ENCODE measurements at places on chromosomes 6 and 20. TPM values are rescaled to one million over a fixed set of nuclear protein-coding genes. Genes with fewer than 3 reads are reported as not detected.

- peak; percentile 19 for DNase-seq
Measured at GRCh38 chr6:6494677-6495076, 93.8 kb upstream of the LY86 start.

GRCh38 chr20:4067600-4068261 is 52.4 kb upstream of the RNF24 start:
- no peak for DNase-seq

PGC gene
- polyA plus RNA-seq = not detected

- DNase-seq = peak; percentile 10
Measured at GRCh38 chr6:99467509-99468106, 42.5 kb upstream of the PNISR start.

HDGFL1 gene
- not detected for polyA plus RNA-seq

RSPO4 gene
- polyA plus RNA-seq = 2.3 TPM

MAS1 gene
- polyA plus RNA-seq = 0.03 TPM

COL19A1 gene
- polyA plus RNA-seq = 4.0 TPM

PDE10A gene
- polyA plus RNA-seq = 24.4 TPM

COQ3 gene
- 14.5 TPM for polyA plus RNA-seq

TMC2 gene
- 0.50 TPM for polyA plus RNA-seq

TNXB gene
- 4.7 TPM for polyA plus RNA-seq

PDCD2 gene
- 85.1 TPM for polyA plus RNA-seq

ARHGAP40 gene
- polyA plus RNA-seq = 1.2 TPM

- DNase-seq = no peak
Measured at GRCh38 chr20:47258745-47259695, 97.5 kb downstream of the ZMYND8 start.

ULBP3 gene
- 8.5 TPM for polyA plus RNA-seq

C20orf141 gene
- polyA plus RNA-seq = not detected

TFAP2C gene
- 1.1 TPM for polyA plus RNA-seq

LGSN gene
- 1.4 TPM for polyA plus RNA-seq

GRCh38 chr6:169921853-169922824 is 170.7 kb downstream of the ERMARD start:
- peak; percentile 66 for DNase-seq

SLC52A3 gene
- polyA plus RNA-seq = 4.0 TPM

SLC22A23 gene
- 12.8 TPM for polyA plus RNA-seq

OPRM1 gene
- 0.08 TPM for polyA plus RNA-seq

DNA sequence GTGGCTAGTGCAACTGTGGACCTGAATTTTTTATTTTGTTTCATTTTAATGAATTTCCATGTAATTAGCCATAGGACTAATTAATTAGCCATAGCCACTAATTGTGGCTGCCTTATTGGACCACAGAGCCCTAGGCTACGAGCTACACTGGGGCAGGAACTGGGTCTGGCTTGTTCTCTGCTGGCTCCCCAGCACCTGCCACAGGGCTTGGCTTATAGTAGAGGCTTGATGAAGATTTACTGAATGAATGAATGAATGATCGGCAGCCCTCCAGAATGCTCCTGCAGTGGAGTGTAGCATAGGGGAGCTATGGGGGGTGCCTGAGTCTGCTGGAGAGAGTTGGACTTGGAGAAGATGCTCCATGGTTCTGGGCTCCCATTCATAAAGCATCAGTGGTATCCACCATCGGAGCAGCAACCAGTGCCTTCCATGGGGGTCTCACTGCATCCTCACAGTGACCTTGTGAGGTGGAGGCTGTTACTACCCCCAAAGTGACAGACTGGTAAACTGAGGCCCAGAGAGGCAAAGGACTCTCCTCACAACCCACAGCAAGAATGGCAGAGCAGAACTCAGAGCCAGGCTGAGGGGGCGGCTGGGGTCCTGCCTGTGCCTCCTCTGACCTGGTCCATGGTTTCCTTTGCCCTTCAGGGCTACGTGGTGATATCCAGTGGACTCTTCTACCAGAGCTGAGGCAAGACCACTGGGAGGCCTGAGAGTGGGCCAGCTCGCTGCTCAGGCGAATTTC is 8.6 kb upstream of the BPIFB6 start:
- no peak for DNase-seq

DNA sequence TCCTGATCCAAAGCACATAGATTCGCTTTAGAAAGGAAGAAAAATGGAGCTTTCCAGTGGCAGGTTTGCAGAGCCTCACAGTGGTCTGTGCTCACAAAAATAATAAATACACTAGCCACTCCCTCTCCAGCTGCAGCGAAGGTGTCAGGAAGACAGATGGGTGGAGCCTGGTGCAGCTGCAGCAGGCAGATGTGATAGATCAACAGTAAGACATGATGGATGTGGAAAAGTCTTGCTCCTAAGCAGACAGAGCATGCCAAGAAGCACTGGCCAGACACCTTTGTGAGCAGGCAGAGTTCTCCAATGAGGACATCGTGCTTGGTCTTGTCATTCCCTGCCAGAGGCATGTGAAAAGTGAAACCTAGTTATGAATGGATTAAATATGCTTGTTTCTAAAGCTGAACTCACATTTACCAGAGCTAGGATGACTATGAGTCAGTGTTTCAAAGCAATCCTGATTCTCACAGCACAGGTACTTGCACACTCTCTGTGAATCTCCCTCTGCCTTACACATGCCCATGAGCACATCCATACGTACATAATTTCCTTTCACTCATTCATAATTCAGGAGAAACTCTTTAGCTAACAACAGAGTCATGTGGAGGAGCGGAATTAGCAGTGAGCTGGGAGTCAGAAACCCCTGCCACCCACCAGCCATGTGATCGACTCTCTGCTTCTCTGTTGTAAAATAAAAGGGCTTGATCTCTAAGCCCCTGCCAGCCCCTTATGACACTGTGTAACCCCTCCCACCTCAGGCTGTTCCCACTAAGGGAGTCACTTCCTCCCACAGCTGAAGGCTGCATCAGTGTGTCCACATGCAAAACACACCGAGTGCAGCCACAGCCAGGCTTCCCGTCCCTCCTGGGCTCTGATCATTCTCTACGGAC is 111.2 kb downstream of the SCML4 start:
- DNase-seq = no peak

Measured in left kidney (tissue), 8 donors.